Stimulated activated CD4-positive, alpha-beta T cell treated with anti-CD3 and anti-CD28 coated beads, Interleukin-15, amount 100 ng/mL, for 1 hour (primary cell): ENCODE measurements at places on chromosomes 3 and 15.

DNA sequence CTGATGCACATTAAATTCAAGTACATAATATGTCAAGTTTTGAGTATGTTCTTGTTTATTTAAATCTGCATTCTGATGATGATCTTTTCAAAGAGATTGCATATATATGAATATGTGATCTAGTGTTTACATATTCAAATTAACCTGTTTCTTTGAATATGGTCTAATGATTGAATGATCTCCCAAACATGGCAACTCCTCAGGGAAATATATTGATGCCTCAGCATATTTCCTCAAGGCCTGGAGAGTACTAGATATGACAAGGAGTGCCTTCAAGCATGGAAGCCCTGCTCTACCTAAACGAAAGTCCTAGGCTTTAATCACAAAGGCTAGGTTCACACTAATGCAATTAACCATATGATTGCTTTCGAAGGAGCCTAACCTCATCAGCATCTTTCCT, 532.8 kb downstream of the ZIC1 start:
- no peak for DNase-seq

DNA sequence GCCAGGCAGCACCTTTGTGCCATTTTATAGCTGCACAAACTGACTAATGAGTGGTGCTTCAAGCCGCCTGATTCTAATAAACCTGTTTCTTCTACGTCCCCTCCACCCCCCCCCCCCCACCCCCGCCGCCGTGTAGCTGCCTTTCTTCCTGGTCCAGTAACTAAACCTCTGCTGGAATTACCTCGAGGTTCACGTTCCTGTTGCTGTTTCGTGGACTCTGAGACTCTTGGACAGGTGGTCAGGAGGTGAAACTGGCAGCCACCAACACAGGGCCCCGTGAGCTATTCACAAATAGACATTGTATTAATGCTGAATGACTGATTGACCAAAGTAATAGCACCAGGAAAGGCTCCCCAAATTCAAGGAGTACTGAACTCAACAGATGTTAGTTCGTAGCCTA, 73.9 kb downstream of the TRIM69 start:
- no peak for DNase-seq

GRCh38 chr3:178948546-178948945, 123.1 kb downstream of the ZMAT3 start:
- DNase-seq: no peak

- DNase-seq: no peak
Observed at GRCh38 chr3:9951962-9952805, at the start of gene PRRT3. Gene PRRT3 (minus strand): TSS chr3:9952408. CDS start chr3:9950115, 2,293 bp downstream.
